ENCODE measurements at places on chromosomes 3 and 15. TPM values are rescaled to one million over a fixed set of nuclear protein-coding genes. Genes with fewer than 3 reads are reported as not detected.

The A4GNT gene
- 0.47 TPM for total RNA-seq

The PLSCR2 gene
- 0.35 TPM for total RNA-seq

GRCh38 chr3:71771126-71771525 lies 13.8 kb downstream of the PROK2 start:
- H3K27me3 ChIP-seq = no peaks in the 10 kb centered on the region
- no peak for DNase-seq
- no peak overlapping the region for H3K4me3 ChIP-seq
- H3K27ac ChIP-seq = no peak overlapping the region
- no peaks in the 10 kb centered on the region for H3K36me3 ChIP-seq

GRCh38 chr15:43006991-43007390 lies 86.4 kb upstream of the TTBK2 start:
- H3K36me3 ChIP-seq = peaks cover 39% of the 10 kb centered on the region
- no peak for DNase-seq
- H3K27me3 ChIP-seq = no peaks in the 10 kb centered on the region
- H3K4me3 ChIP-seq = no peak overlapping the region
- no peaks in the 10 kb centered on the region for H3K4me1 ChIP-seq
